ENCODE measurements at places on chromosomes 2 and 18.

- DNase-seq, result no peak
These were observed 176.3 kb downstream of the PIK3C3 start for GRCh38 chr18:42131066-42131929.

DNA sequence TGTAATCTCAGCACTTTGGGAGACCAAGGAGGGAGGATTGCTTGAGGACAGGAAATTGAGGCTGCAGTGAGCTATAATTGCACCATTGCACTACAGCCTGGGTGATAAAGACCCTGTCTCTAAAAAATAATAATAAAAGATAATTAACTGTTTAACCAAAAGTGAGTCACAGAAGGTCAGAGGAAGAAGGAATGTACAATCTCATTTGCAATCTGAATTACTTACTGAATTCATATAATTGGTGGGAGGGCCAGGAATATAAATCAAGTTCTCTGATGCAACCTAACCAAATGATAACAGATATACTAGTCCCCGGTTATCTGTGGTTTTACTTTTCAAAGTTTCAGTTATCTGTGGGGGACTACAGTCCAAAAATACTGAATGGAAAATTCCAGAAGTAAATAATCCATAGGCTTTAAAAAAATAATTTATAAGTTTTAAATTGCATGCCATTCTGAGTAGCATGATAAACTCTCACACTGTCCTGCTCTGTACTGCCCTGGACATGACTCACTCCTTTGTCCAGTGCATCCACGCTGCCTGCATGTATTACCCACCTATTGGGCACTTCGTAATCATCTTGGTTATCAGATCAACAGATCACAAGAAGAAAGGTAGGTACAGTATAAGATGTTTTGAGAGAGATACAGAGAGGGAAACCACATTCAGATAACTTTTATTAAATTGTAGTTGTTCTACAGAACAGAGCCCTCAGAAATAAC is 12.8 kb upstream of the MATN3 start:
- no peak for DNase-seq

DNA sequence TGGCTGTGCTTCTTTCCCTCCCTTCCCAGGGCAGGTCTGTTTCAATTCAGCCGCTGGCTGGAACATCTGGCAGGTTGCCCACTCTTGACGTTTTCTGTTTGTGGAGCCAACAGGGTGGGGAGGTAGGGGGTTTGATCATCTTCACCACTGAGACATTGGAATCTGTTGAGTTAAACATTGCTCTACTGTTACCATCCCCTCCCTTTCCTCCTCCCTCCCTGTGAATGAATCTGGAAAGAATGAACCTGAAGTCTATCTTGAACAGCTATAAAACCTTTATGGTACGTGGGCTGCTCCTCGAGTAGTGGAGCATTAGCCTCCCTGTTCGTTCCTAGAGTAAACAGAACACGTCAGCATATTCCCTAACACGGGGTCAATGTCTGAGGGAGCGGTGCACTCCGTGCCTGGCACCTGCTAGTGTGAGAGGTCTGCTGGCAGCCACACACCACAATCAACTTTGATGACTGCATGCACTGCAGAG is 249.9 kb upstream of the RBBP8 start:
- no peak for DNase-seq

DNA sequence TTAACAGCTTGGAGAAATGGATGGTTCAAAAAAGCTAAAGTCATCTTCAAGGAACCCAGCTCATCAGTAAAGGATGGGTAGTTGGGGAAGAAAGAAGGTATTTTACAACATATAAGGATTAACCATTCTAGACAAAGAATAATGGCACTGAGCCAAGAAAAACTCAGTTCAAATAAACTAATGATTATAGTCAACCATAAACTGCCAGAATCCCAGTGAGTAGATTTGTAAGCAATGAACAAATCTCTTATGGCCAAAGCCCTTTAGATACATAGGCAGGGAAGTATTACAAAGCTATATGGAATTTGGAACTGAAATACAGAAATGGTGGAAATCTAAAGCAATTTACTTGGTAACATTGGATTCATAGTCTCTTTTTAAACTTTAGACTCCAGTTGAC is 92.4 kb upstream of the ZFP36L2 start:
- no peak for DNase-seq

GRCh38 chr2:196368546-196369225 is 197.3 kb upstream of the STK17B start:
- no peak for DNase-seq

- no peak for DNase-seq
These were observed 61.1 kb downstream of the SMCHD1 start for GRCh38 chr18:2716394-2717326.

DNA sequence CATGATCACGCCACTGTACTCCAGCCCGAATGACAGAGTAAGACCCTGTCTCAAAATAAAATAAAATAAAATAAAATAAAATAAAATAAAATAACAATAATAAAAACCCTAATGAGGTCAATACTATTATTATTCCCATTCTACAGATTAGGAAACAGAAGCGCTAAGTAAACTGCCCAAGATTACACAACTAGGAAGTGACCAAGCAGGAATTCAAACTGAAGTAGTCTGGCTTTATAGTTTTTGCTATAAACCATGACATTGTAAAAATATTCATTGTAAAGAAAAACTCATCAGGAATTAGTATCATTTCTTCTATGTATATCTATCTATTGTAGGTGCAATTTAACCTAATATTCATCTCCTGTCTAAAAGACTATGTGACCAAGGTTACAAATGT is 1.2 kb downstream of the PLEKHM3 start:
- DNase-seq, result no peak

Measured in GM13976 (cell line).